IPS DF 6.9 (cell line): ENCODE measurements at places on chromosomes 16 and 17.

DNA sequence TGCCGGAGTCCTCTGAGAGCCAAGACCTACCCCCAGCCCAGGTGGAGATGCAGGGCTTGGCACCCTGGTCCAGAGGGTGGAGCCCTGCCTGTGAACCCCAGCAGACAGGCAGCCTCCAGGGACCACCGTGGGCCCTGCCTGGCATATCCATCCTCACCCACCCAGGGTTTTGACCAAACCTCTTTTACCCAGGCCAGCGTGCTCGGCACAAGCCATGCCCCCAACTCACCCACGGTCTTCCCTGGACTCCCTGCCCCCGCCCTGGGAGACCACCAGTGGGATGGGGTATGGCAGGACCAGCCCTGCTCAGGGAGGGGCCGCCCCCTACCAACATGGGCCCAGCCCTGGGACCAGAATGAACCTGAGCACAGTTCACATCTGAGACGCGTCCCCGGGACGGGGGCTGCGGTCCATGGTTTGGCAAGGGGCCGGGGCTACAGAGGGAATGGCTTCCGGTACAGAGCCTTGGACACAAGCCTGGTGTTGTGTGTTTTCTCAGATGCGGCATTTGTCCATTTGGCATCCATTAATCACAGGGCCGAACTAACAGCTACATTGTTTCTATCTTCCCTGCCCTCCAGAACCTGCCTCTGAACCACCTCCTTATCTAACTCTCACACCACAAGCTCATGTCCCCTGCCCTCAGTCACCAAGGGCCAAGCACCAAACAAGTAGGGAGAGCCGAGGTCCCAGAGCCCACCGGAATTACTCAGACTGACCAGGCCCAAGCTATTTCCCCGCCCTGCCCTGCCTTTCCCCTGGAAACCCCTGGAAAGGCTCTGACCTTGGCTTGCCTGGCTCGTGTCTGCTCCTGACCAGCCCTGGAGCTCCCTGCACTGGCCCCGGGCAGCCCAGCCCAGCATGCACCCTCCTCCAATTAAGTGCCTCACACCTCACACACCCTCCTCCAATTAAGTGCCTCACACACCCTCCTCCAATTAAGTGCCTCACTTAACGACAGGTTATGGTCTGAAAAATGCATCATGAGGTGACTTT, 14.1 kb downstream of the HS3ST6 start:
- DNase-seq: no peak

DNA sequence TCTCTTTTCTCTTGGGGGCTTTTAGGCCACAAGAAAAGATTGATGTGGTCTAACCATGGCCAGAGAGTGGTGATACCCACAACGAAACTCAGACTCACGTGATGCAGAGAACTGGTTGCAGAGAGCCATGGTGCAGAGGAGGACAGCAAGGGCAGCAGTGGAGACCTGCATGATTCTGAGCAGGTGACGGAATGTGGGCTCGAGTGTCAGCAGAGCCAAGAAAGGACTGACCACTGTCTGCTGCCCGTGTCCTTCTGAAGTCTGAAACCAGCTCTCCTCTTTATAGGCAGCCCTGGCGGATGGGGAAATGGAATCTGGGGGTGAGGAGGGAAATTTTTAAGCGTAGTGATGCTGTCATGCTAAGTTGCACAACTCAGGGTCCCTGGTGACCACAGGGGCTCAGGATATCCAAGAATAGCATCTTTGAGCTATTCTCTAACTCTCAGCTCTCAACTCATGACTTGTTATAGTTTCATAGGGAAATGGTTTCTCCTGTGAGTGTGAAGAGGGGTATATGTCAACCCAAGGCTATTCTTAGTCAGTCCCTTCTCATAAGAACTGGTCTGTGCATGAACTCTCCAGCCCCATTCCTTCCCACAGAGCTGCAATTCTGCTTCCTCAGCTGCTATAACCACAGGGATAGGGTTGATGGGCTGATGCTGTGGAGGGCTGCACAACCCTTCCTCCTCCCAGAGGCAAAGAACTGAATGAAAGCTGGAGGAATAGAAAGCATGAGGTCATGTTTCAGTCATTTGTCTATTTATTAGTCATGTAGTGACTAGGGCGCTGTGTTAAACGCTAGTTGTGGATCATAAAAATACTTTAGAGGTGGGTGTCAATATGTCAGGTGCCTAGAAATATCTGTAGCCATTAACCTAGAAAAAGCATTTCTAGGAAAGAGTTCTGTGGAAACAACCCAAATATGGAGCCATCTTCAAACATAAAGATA, at the start of gene CCL3:
Gene CCL3 (minus strand): TSS at position 256 of the 949 bp plus-strand sequence. CDS start 85 bp downstream, at position 171.
- no peak for DNase-seq

GRCh38 chr17:36879624-36880131, 57.6 kb upstream of the LHX1 start:
- DNase-seq: no peak

GRCh38 chr17:49784636-49785035, 3.8 kb upstream of the KAT7 start:
- DNase-seq: no peak
